ENCODE measurements at places on chromosomes 11 and 22.

DNA sequence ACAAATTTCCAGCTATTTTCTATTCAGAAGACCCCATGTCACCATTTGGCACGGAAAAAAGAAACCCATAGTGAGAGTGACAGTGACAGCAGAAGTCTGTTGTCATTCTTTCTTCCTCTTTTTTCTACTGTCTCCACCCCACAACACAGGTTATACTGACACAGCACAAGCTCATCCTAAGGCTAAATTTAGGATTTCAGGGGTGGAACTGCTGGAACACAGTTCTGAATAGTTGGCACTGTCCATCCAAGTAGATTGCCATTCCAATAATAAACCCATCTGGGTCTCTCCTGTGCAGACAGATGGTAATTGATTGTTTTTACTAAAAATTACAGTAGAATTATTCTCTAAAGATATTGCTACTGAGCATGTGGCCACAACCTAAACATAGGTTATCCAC lies 95.2 kb upstream of the C11orf87 start:
- no peak for DNase-seq

DNA sequence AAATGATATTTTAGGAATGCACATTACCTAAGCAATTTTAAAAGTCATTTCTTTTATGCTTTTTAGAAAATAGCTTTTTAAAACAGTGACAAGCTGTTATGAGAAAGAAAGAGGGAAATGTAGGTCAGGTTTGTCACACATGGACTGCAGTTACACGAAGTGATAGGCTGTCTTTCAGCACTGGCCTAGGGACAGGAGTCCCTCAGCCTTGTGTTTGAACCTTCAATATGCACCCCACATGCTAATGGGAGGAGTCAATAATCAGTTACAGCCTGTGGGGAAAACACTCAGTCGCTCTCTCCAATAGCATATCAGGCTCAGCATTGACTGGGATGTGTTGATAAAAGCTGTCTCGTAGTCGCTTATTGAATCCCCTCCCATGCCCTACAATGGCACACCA lies 45.8 kb downstream of the DNAJC24 start:
- DNase-seq = no peak

GRCh38 chr22:40203572-40203971 lies 25.8 kb downstream of the TNRC6B start:
- peak; percentile 20 for DNase-seq

GRCh38 chr11:26420331-26420730 lies 88.4 kb downstream of the ANO3 start:
- no peak for DNase-seq

GRCh38 chr11:74367881-74368280 lies 30.4 kb downstream of the PGM2L1 start:
- peak; percentile 56 for DNase-seq

DNA sequence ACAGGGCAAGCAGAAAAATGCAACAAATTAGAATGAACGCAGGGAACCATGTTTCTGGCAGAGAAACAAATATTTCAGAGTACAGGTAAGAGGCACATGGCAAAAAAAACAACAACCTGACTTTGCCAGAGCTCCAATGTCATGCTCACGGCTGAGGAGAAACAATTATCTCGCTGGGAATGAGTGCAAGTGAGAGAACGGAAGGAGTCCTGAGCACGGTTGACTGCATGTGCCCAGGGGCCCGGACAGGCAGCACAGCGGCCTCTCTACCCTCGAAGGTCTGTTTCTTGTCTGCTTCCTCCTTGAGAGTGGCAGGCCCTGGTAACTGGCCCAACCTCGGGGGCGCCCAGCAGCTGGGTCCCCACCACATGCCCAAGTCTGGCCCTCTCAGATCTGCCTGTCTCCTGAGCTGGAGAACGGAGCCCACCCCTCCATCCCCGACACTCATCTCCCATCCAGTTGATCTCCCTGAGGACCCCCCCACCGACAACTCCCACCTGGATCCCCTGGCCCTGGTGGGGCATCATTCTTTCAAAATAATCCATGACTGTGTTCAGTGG lies 24.6 kb upstream of the RTN4R start:
- DNase-seq = peak; percentile 84

GRCh38 chr11:29018631-29019030 lies 910.4 kb downstream of the METTL15 start:
- DNase-seq = no peak

GRCh38 chr11:70126494-70126893 lies 48.4 kb downstream of the ANO1 start:
- DNase-seq = no peak

GRCh38 chr22:45970705-45971407 lies 6.1 kb downstream of the WNT7B start:
- DNase-seq = no peak

DNA sequence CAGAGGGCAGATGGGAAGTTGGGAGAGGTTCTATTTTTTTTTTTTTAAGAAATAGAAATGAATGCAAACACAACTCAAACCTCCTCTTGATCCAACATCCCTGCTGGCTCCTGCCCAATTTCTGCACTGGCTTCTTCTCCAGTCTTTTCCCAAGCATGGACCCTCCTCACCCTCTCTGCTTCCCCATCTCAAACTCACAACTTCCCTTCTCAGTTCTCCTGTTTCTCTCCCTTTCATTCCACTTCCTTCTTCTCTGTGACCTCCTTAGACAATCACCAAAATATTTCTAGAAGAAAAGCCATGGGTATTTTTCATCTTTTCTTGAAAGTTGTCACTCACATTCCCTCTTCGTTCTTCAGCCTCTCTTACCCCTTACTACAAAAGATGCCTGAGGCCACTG lies 85.2 kb upstream of the VPREB1 start:
- DNase-seq = no peak

- DNase-seq = no peak
These were observed 61.8 kb downstream of the BID start for GRCh38 chr22:17712441-17712840.

Data from thyroid gland (tissue), 4 donors.